Activated CD4-positive, CD25-positive, alpha-beta regulatory T cell treated with anti-CD3 and anti-CD28 coated beads, Interleukin-2, amount 50 U/mL, for 72 hours (primary cell): ENCODE measurements at places on chromosomes 2 and 18.

DNA sequence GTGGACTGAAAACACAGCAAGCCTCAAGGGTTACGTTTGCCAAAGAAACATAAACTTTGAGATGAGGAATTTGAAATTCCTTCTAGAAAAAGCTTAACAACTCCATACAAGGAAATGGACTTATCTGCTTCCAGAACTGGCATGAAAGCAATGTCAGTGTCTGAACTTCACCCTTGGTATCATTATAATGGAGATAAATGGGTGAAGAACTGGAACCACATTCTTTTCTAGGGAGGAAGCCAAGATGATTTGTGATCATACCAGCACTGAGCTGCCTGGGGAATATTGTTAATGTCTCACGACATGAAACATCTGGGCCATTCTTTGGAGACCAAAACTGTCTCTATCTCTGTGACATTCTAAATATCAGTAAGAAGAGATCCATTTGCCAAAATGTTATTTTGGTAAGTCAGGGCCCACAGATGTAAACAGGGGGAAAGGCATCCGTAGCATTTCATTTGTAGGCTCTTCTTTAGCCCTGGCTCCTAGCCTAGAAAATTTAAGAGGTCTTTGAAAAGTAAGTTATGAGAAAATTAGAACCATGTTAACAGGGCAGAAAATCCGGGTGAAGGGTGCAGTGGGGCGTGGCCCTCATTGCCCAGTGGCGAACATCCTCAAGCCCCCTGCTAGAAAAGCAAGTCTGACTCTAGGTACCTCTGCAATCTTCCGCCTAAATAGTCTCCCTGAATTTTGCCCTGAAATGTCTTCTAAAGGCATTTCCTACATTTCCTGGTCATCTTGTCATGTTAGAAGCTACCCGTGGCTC is 295.3 kb upstream of the EPAS1 start:
- DNase-seq, result no peak

DNA sequence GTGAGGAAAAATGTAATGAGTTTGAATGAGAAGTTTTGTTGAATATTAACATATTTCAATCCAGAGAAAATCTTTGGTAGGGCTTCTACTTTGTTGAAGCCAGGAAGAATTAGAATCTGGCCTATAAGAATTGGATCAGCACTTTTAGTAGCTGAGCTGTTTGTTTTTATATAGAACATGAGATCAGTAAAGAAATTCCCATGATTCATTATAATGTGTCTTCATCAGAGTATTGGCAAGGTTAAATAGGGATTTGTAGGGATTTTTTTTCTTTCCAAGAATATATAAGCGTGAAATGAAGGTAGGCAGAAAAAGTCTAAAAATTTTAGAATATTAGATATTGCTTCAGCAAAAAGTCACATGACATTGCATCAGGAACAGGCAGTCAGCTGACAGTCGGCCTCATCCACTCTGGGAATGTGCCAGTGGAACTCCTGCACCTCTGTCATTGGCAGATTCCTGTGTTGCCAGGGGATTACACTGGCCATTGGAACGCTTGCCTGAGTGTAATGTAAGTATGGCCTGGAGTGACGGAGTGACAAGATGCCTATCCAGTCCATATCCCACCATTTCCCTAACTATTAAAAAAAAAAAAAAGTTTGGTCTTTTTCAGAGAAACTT is 60.6 kb downstream of the SERTAD2 start:
- DNase-seq, result no peak

DNA sequence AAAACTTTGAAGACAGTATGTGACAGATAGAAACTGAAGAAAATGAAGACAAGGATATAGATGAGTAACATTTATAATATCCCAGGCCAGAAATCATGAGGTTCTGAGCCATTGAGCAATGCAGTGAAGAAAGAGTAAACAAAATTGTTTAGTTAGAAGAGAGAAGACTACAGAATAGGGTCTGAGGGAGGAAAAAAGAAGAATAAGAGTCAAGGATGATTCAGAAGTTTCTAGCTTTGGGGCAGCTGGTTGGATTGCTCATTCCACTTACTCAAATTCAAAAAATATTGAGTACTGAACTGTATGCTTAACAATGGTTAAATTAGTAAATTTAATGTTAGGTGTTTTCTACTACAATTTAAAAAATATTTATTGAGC is 155.0 kb upstream of the OTX1 start:
- DNase-seq, result no peak

DNA sequence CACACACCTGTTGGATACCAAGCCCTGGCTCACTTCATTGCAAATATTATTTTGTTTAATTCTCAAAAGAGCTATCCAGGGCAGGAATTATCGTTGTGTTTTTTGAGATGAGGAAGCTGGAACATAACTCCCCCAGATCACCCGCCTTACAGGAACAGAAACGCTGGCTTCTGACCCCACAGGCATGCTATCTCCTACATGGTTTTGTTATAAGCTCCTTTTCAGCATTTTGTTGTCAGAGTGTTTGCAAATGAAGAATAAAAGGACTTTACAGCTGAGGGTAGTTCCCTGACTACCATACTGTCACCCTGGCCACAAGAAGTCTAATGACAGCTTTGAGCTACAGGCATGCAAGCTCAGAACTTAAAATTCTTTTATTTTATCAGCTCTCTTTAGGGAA is 62.0 kb upstream of the MRPS9 start:
- no peak for DNase-seq

DNA sequence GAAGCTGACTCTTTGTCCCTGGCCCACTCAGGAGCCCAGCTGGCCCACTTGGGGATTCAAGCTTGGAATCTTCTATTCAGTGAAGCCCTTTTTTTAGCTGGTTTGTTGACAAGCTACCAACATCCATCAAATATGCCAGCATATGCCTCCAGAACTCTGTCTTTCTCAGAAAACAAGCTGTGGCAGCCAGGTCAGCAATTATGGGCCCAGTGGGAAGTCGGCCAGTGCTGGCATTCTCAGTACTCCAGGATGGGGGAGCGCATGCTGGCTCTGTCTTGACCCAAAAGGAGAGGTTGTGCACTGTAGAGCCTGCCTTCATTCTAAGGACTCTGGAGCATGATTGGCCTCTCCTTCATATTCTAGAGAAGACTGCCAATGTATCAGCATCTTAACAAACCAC is 401.5 kb downstream of the CNTNAP5 start:
- no peak for DNase-seq

DNA sequence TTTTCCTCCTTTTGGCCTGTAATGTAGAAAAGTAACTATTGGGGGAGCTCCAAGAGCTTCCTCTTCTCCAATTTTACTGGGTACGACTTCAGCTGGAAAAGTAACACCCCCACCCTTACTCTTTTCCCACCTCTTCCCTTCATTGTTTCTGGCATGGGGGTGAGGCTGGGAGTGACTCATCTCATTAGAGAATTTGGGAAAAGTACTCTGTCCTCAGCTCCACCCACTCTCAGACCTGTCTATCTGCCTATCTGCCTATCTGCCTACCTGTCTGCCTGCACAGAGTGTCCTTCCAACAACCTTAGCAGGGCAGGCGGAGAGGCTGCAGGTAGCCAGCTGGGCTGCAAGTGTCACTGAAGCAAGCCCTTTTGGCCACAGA is 93.6 kb downstream of the EPHA4 start:
- DNase-seq, result no peak

- no peak for DNase-seq
These were observed 211.0 kb downstream of the TGIF1 start for GRCh38 chr18:3660739-3661515.

DNA sequence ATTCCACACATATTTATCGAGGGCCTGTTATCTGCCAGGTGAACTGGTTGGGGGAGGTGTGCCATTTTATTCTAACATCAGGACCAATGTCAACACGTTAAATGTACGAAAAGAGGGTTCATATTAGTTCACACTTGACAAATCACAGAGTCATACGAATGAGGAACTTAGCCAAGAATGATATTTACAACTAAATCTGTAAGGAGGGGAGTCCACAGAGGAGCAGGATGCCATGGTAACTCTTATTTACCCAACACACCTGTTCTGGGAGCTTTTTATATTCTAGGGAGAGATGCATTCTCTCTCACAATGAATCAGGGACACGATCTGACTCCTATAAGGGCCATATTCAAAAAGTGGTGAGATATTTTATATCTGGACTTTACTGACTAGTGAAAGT is 144.1 kb downstream of the CDC42EP3 start:
- no peak for DNase-seq

GRCh38 chr2:241540771-241541561 is 17.6 kb upstream of the BOK start:
- peak; percentile 71 for DNase-seq

- no peak for DNase-seq
These were observed 38.4 kb upstream of the CHAC2 start for GRCh38 chr2:53729143-53729762.

DNA sequence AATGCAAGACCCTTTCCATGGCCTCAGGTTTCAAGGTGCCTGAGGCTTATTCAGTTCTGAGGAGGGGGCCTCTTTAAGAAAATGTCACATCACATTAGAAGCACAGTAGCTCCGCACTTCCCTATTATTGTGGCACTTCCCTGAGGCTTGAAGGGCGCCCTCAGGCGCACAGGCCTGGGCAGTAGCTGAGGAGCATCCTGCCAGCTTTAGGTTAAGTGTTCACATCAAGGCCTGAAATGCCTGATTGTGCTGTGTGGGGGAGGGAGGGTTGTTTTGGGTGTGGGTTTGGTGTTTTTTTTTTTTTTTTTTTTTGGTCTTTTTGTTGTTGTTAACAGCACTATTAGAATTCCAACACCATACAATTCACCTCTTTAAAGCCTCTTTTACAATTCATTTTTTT is 107.9 kb downstream of the CABLES1 start:
- DNase-seq, result no peak

- DNase-seq, result no peak
These were observed 71.9 kb downstream of the MOGAT1 start for GRCh38 chr2:222743251-222743812.

- DNase-seq, result no peak
These were observed 1.3 kb downstream of the ADRA2B start for GRCh38 chr2:96114903-96115581.

DNA sequence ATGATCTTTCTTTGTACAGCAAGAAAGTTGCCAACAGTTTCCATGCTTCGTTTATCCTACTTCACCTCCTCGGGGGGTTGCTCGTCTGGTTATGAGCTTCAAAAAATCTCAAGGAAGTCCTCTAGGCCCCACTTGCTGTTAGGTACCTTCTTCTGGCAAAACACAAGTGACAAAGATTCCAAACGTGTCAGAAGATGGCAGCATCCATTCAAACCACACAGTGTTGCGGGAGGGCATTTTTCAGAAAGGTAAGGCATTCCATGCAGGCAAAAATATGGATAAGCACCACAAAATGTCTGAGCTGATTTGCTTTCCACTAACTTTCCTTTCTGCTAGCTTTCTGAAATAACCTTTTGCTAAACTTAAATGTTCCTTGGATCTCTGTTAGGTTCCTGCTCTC is 13.2 kb upstream of the OR6B3 start:
- no peak for DNase-seq

DNA sequence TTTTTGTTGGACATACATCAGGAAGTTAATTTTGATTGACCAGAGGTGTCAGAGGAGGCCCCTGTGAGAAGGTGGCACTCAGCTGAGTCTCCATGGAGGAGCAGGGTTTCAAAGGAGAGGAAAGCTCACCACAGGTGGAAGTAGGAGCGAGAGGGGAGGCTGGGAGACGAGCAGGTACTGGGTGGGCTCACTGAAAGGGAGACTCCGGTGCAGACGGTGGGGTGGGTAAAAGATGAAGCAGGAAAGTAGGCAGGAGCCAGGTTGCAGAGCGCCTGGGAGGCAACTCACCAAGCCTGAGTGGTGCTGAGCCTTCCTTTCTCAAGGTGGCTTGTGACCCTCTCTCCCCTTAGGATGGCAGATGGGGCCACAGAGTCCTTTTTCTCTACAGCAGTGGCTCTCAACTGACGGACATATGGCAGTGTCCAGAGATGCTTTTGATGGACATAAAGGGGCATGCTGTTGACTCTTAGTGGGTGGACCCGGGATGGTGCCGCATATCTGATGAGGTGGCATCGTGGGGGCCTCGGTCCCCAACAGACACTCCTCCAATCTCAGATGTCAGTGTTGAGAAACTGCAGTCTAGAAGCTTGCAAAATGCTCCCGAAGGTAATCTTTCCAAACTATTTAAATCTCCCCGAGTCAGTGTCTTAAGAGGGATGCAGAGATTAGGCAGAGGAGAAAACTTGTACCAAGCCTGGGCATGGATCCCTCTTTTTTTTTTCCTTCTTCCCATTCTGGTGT is 64.0 kb downstream of the LPIN1 start:
- DNase-seq, result no peak

DNA sequence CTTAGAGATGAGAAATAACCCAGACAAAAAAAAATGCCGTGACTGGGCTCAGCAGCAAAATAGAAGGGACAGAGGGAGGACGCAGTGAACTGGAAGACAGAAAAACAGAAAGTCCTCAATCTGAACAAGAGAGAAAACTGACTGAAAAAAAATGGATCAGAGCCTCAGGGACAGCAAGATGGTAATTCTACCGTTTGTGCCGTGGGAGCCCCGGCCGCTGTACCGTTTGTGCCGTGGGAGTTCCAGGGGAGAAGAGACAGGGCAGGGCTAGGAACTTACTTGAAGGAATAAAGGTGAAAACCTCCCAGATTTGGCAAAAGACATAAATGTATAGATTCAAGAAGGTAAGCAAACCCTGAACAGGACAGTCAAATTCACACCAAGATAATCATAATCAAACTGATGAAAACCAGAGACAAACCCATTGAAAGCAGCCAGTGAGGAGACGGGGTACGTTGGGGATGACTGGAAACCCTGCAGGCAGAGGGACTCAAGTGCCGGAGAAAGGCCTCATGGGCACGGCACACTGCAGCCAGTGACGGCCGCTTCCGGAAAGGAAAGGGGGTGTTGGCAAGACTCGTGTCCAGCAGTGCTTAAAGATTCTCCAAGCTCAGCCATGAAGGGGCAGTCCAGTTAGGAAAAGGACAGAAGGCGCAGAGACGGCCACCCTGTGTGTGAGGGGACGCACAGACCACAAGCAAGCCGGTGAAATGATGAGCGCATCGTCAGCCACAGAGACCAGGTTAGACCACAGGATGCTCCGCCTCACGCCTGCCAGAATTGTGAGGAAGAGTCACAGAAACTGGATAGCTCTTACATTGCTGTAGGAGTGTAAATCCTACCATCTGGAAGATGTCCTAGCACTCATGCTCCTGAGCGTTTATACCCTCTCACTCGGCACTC is 40.0 kb upstream of the NFATC1 start:
- no peak for DNase-seq

DNA sequence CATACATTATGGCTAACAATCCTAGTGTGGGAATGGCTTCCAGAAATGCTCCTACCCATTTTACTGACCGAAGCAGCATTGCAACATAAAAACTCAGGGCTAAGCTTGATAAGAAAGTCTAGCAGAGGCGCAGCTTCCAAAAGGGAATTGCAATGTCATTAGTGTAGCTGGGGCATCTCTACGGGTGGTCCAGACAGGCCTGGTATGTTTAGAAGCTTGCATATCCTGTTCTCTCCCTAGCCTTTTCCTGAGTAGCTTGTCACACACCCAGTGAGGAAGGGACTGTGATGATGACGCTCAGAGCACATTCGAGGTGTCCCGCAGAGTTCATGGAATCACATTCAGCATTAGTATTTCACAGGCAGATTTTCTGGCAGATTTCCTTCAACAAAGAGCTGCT is 38.0 kb upstream of the COL5A2 start:
- DNase-seq, result no peak
